ELR (cell line): ENCODE measurements at places on chromosomes 12 and 14.

GRCh38 chr12:46369095-46369473 is 3.5 kb downstream of the SLC38A2 start:
- no peak for DNase-seq

DNA sequence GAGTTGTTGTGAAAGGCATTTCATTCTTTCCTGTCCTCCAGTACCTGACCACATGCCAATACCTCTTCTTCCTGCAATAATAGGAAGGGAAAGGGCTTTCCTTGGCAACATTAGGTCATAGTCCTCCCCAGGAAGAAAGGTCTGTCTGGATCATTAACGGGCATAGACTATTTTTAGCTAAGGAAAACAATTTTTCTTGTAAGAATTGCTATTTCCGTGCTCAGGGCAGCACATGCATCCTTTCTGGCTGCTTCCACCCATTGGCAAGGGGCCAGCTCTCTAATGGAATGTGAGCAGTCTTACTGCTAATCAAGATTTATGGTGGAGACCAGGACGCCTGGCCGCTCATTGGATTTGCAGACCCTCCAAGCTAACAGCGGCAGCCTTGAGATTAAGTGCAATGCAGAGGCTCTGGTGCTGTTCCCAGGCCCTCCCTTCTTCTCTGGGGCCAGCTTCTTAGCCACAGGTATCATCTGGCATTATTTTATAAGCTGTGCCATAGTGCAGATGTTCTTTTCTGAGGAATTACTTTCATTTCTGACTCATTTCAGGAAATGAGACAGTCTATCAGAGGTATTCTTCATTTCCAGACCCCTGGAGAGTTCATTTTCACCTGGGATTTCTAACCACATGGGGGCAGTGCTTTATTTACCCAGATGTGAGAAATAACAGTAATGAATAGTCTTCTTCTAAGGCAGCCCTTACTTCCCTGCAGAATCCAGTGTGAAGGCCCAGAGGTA is 52.9 kb downstream of the ANO6 start:
- peak; percentile 86 for DNase-seq

DNA sequence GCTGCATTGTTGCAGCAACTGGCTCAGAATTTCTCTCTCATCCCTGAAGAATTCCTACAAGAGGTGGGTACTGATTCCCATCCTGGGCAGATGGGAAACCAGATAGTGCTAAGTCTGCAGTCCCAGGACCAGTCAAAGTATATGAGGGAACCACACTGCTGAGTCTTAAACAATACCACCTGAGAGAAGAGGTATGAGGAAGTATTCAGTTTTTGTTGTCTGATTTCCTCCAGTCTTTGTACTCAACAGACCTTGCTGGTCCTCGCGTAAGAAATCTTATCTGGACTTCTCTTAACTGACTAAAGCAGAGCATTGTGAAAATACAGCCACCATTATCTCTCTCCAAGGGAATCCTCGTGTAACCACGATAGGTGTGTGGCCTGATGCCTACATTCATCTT is 3.6 kb upstream of the EDDM3A start:
- DNase-seq: no peak

DNA sequence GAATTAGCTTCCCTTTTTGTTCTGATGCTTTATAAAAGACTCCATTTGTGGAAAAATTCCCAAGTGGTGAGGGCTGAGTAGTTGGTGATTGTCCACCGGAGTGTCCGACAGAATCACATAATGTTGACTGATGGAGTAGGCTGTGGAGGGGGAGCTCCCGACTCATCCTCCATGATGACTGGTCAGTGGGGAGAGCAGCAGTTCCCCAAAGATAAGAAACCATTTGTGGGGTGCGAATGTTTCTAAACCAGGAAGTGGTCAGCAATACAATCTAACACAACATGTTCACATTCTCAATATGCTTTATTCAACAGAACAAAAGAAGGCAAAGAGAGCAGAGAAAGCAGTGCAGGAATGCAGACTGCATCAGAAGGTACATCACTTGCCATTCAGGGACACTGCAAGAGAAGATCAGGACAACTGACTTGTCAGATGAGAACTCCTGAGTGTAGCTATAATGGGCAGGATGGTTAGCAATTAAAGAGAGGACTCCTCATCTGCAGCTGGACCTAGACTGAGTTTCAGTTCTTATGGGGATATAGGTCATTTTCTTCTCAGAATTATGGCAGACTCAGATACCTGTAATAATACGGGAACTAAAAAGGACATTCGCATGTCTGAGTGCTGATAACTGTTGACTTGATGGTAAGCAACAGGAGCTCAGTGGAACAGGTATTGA is 5.4 kb downstream of the KRT6B start:
- DNase-seq: no peak

DNA sequence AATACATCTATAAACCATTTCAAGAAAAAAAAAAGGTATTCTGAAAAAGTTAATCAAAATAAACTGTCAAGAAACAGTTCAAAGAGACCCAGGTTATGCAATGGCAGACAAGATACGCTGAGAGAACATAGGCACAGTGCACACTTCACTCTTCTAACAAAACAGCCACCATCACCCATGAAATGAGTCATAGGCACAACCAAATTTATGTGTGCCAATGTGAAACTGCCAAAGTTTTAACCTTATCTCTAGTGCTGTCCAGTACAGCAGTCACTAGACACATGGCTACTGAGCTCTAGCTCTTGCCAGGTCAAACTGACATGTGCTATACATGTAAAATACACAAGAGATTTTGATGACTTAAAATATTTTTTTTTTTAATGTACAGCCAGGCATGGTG is 1.4 kb downstream of the CEP128 start:
- no peak for DNase-seq

GRCh38 chr12:108328420-108328819 is 10.7 kb downstream of the CMKLR1 start:
- DNase-seq: no peak

DNA sequence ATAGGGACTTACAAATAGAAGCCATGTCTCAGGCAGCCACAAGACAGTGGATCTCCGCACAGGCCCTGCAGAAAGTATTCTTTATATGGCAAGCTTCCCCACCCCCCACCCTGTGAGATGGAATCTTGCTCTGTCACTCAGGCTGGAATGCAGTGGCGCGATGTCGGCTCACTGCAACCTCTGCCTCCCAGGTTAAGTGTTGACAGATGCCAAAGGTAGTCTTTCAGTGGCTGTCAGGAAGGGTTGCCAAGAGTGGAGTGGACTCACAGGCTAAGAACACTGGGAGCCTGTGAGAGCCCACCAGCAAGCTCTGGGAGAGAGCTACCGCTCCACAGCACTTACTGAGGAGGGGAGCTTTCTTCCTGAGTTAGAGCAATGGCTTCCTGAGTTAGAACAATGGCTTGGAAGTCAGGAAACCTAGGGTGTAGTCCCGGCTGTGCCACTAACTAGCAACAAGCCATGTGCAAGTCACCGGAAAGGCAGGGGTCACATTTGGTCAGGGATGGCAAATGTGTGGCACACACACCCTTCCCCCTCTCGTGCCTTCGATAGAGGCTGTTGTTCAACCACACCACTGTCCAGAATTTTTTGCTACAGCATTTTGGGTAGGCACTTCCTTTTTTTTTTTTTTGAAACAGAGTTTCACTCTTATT is 2.6 kb downstream of the RNASE1 start:
- no peak for DNase-seq
